NCI-H187 (cell line): ENCODE measurements at places on chromosomes 5 and 9.

GRCh38 chr5:135489466-135490244 is 37.5 kb upstream of the TIFAB start:
- DNase-seq = peak; percentile 41

- DNase-seq = peak; percentile 41
These were observed 65.4 kb upstream of the TNFSF8 start for GRCh38 chr9:114995681-114996221.

DNA sequence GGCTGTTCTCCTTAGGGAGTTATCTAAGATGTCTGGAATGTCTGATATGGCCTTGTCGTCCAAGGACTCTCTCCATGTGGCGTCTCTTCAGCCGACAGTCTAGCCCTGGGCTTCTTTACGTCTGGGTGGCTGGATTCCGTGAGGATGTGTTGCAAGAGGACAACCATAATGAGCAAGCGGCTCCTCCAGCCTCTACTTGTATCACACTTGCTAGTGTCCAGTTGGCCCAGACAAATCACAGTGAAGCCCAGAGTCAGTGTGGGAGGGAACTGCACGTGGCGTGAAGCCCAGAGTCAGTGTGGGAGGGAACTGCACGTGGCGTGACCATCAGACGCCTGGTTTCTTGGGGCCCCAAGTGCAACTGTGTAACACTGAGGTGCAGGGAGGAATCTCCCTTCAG is 61.1 kb downstream of the COL23A1 start:
- no peak for DNase-seq

- no peak for DNase-seq
These were observed 122.0 kb downstream of the DRD1 start for GRCh38 chr5:175321927-175322532.

DNA sequence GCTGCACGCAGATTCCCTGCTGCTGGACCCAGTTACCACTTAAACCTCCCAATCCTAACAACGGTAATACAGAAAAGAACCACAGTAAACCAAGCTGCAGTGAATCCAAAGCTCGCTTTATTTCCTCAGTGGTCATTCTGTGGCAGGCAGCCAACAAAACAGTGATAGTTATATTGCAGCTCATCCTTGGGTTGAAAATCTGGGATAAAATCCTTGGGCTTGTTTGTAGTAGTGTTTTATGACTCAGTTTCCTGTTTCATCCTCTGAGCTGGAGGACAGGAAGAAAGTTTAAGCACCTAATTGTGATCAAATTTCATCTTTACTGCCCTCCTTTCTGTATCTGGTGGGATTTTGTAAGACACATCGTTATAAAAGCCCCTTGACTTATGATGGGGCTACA is 31.4 kb downstream of the HMGCR start:
- DNase-seq = no peak

DNA sequence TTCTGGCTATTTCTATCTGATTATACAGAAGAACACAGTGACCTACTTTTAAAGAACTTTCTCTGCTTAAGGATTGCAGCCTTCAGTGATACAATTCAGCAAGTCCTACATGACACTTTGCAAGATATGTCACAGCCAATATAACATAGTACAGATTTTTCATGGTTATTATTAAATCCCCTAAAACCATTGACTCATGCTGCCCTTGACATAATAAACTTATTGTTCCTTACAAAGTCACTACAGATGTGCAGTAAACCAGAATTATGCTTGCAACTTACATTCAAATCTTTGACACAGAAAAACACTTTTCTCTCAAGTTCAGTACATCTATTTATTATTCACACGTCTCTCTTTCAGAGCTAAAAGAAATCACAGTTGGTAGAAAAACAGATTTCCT is 1136.3 kb upstream of the ACO1 start:
- DNase-seq = no peak

DNA sequence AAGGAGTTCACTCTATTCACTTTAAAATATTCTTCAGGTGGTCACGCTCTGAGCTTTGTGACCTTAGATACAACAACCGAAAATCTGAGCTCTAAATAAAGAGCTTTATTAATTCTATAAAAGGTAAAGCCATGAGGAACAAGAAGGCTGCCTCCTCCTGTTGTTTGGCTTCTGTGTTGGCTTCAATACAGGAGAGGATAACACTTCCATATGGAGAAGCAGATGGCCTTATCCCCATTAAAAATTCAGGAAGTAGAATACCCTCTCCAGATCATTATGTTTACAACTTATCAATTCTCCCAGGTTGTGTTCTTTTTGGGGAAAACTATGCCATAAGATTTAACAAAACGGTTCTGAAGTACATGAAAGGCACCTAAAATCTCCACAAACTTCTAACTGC is 128.4 kb downstream of the TTC39B start:
- no peak for DNase-seq

- no peak for DNase-seq
These were observed 20.8 kb downstream of the VCAN start for GRCh38 chr5:83492331-83492730.

- no peak for DNase-seq
These were observed 90.9 kb upstream of the GPR151 start for GRCh38 chr5:146606893-146607292.

DNA sequence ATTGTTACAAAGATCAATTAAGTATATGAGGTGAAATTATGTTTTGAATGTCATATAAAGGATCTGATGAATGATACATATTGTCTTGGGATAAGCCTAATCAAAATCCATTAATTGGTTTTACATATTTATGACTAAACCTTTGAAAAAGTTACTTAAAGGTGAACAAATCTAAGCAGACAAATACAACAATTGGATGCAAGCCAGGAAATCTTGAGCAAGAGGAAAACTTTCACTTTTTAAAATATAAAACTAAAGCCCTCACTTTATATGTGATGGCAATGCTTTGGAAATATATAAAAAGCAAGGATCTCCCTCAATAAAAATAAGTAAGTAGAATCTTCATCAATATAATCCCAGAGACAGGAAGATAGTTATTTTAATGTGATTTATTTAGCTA is 80.1 kb downstream of the EDIL3 start:
- DNase-seq = no peak

DNA sequence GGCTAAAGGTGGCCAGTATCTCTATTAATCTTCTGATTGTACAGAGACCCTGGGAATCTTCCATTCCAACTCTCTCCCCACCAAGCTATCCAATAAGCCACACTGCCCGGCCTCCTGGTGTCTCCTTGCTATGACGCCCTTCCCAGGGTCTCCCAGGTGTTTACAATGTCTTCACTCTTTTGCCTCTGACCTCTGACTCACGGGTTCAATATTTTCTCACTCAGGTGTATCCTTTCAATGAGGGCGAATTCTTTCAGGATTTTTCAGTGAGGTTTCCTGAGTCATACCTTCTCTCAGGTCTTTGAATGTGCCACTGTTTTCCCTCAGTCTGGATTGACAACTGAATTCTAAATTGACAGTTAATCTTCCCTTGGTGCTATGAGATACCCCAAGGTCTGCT is 53.7 kb upstream of the IRX4 start:
- no peak for DNase-seq

GRCh38 chr5:1386274-1386717 is 41.4 kb upstream of the CLPTM1L start:
- no peak for DNase-seq

DNA sequence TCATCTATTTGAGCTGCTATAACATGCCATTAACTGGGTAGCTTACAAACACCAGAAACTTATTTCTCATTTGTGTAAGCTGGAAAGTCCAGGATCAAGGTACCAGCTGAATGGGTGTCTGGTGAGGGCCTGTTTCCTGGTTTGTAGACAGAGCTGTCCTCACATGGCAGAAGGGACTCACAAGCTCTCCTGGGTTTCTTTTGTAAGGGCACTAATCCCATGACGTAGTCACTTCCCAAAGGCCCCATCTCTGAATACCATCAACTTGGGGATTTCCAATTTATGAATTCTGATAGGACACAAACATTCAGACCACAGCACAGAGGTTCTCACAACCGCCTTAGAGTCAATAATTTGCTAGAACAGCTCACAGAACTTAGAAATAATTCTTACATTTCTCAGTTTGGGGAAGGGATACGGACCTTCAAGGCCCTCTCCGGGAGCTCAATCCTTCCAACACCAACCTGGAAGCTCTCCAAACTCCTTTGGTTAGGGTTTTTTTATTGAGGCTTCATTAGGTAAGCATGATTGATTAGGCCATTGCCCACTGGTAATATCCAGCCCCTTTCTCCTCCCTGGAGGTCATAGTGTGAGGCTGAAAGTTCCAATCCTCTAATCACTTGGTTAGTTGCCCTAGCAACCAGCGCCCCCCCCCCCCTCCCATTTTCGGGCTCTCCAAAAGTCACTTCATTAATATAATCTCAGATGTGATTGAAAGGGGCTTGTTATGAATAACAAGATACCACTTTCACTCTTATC is 7.6 kb upstream of the DNAJA1 start:
- no peak for DNase-seq

DNA sequence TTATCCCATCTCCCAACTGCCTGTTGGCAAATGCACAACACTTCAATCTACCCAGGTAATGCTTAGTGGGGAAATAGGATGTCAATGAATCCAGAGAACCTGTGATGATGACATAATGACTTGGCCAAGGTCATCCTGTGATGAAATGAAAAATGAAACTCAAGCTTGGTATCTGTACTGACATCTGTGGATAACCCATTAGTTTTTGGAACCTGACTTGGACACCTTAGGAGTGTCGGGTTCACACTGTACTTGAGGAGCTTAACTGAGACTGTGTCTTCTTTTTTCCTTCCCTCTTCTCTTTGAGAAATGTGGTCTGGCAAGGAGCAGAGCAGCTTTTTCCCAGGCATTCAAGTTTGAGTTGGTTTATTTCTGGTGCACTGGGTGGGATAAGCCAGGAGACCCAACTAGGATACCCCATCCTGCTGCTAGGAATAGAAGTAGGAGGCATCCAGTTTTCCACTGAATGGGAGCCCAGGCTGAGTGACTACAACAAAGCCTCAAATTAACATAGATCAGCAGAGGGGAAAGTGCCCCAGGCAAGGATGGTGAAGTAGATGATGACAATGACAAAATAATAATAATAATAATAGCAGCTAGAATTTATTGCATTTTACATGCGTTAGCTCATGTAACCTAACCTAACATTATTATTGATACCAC is 72.1 kb downstream of the ADRB2 start:
- DNase-seq = no peak

- no peak for DNase-seq
These were observed 99.8 kb downstream of the TENT4A start for GRCh38 chr5:6812800-6813731.

- DNase-seq = no peak
These were observed 10.2 kb downstream of the ZNF608 start for GRCh38 chr5:124736082-124736804.

DNA sequence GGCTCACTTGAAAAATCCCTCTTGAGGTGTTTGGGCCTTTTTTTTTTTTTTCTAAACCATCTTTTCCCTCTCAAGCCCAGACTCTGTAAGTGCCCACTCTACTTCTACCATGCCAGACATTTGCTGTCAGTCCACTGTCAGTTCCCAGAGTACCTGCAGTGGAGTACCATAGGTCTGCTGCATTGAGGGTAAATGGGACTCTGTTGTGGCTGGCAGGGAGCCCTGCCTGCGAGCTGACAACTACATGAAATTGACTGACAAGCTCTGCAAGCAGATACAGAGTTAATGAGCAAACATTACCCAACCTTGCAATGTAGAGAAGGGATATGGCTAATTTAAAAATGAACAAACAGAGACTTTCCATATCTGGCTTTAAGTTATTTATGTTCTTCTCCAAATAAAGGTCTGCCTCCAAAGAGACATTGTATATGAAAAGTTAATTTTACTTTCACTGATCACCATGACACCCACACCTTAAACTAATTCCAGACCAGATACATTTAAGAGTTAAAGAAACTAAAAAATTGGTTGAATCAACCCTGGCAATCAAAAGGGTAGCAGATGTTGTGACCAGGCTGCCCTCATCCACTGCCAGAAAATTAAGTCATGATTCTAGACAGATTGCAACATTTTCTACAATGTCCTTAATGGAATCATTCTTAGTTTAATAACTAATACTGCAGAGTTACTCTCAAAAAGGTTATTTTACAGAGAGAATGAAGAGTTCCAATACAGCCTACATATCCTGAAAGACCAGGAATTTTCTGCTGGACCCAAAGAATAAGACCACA is 100.4 kb upstream of the PAM start:
- DNase-seq = no peak

DNA sequence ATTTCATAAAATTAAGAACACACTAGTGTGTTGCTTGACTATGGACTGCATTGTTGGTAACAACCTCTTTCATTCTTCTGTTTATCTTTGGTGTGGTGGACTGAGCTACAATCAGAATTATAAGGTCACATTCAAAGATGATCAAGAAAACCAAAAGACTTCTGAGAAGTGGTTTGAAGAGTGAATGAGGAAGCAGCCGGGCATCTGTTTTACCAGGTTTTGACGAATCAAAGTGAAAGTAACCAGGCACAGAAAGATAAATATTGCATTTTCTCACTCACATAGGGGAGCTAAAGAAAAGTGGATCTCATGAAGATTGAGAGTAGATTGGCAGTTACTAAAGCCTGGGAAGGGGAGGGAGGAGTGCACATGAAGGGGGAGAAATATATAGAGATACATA is 589.1 kb downstream of the ZNF608 start:
- no peak for DNase-seq

- no peak for DNase-seq
These were observed 108.7 kb downstream of the CFAP90 start for GRCh38 chr5:7742241-7742656.

GRCh38 chr9:134597957-134598883 is 43.4 kb upstream of the COL5A1 start:
- DNase-seq = no peak

- no peak for DNase-seq
These were observed 38.8 kb downstream of the RAD50 start for GRCh38 chr5:132595624-132596023.

GRCh38 chr9:78666818-78667414 is 370.0 kb downstream of the PSAT1 start:
- DNase-seq = no peak
